ENCODE measurements at places on chromosomes 7 and 10.
A peak's percentile ranks its signal among the peaks of the same experiment; 100 is the strongest.

GRCh38 chr10:74432841-74433594 is 282.0 kb downstream of the ADK start:
- DNase-seq = peak; percentile 14

GRCh38 chr7:35261041-35261440 is 7.1 kb upstream of the TBX20 start:
- no peak for DNase-seq

- no peak for DNase-seq
Measured at GRCh38 chr10:130159192-130159794, 23.1 kb downstream of the GLRX3 start.

GRCh38 chr7:31883761-31884164 is 186.4 kb downstream of the PDE1C start:
- no peak for DNase-seq

DNA sequence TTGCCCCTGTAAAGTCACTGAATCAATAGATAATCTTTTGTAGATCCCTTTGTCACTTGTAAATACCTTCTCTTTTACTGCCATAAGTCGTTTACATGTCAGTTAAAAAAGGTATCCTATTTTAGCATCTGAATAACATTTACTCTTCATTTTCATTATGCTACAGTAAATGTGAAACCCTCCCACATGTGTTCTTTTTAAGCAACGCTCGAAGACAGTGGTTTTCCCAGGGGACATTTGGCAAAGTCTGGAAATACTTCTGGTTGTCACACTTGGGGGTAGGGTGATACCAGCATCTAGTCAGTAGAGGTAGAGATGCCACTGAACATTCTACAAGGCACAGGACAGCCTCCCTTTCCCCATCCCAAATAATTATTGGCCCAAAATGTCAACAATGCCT is 23.7 kb downstream of the ATAD1 start:
- peak; percentile 64 for DNase-seq

DNA sequence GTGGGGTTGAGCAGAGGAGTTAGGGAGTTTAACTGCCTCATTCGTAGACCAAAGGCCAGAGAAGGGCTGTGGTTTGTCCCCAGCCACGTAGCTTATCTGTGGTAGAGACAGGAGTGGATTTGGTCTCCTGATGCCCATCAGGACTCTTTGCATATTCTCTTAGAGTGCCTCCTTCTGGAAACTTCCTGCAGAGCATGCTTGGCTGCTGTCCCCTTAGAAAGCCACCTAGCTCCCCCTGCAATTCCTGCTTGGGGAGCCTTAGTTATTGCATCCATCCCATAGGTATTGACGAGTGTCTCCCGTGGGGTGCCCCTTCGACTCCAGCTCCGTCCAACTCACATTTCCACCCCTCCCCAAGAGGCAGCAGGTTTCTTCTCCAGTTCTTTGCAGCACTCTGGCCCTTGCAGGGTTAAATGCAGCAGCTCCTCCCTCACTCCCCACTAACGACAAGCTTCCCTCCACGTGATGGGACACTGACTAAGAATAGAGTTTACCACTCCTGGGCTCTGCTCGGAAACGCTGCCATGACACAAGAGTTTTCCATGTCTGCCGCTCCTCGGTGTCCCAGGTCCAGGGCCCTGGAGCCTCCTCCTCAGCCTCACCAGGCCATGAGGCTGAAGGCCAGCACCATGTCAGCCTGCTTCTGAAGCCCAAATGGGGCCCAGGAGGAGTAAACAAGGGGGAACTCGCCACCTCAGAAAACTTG is 147.8 kb upstream of the UNC5B start:
- DNase-seq = no peak

DNA sequence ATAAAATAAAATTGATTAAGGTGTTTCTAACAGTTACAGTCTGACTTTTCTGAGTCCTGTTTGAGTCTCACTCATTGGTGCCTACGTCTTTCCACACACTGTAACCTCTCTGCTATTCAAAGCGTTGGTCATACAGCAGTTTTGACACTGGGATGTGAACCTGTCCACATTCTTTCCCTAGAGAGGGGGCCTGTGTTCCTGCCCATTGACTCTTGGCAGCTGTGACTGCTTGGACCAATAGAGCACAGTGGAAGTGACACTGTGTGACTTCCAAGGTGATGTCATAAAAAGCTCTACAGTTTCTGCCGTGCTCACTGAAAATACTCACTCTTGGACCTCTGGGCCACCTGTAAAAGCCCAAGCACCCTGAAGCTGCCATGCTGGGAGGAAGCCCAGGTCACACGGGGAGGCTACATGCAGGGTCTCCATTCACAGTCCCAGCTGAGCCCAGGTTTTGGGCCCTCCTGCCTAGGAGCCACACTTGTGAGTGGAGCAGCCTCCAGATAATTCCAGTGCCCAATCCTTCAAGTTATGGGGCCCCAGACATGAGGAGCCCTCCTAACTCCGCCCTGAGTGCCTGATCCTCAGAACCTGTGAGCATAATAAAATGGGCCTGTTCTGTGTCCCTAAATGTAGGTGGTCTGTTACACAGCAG is 704 bp upstream of the ANTXRL start:
- no peak for DNase-seq

GRCh38 chr7:157479326-157479725 is 142.5 kb downstream of the DNAJB6 start:
- DNase-seq = no peak

DNA sequence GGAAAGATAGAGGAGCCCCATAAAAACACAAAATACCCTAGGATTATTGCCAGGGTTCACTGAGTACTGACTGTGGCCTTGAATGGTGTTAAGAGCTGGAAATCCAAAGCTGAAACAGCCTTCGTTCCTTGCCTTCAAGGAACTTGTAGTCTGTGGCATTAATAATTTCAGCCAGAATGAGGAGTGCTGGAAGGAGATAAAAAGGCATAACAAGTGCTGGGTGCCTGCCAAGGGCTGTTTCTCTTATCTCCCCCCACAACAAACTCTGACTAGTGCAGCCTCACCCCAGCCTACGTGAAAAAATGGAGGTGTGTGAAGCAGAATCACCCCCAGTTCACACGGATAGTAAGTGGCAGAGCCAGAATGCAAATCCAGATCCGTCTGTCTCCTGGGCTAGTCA is 199.1 kb upstream of the LYZL2 start:
- DNase-seq = no peak

- no peak for DNase-seq
Measured at GRCh38 chr7:132349075-132349474, 227.2 kb downstream of the PLXNA4 start.

DNA sequence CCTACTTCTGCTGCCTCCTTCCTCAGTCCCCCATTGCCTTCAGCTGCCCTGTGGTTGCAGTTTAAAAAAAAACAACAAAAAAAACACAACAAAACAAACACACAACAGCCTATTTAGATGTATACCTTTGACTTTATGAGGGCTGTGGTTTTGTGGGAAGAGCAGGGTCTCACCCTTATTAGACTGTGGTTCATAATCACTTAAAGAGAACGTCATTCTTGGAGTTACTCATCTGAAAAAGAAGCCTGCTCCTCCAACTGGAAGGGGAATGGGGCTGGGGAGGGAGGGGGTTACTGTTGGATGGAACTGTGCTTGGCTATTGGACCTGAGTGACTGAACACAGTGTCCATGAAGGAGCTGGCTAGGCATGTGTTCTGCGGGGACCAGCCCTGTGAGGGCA is 48.1 kb downstream of the SDK1 start:
- DNase-seq = no peak

DNA sequence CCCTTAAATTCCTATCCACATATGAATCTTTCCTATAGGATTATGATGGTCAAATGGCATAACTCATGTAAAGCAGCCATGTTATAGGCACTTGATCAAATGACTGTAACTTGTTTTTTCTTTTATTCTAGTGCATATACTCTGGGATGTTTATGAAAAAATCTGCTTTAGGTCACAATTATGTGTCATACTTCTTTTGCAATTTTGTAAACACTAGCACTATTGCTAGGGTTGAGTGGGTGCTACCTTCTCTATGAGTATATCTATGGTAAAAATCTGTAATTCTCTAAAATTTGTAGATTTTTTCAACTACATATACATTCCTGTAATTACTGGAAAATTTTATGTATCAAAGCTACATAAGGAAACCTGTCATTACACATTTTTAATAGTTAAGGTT is 50.0 kb downstream of the HGF start:
- no peak for DNase-seq

- no peak for DNase-seq
Measured at GRCh38 chr10:16603308-16603707, 81.6 kb upstream of the C1QL3 start.

GRCh38 chr7:24466168-24466768 is 107.0 kb upstream of the PALS2 start:
- no peak for DNase-seq

GRCh38 chr10:31148951-31149350 is 117.3 kb upstream of the ZNF438 start:
- no peak for DNase-seq

DNA sequence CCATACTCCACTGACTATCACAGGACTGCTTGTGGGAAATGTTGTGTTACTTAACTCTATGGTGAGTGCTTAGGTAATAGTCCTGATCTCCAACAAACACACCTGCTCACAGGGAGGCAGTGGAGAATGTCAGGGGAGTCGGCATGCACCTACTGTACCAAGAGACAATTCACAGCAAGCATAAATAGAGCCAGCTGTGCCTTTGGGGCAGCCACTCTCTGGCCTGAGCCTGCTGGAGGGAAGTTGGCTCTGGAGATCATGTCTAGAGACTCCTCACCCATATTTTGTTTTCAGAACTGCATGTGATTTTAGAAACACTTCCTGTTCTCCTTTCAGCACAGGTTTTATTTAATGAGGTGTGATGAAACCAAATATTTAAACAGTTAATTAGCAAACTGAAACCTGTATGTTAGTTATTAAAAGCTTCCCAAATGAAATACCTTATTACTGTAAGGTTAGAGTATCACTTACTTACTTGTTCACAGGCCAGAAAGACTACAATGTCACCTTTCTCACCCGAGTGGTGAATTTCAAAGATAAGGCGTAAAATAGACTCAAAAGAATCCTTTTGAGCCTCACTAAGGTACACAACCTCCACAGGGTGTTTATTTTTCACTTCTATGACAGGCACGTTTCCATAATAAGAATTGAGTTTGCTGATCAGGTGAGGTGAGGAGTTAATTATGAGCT is 21.8 kb downstream of the DHX32 start:
- DNase-seq = no peak

GRCh38 chr7:108027239-108027638 is 24.3 kb upstream of the LAMB1 start:
- DNase-seq = no peak

- no peak for DNase-seq
Measured at GRCh38 chr10:106652279-106652678, 512.2 kb downstream of the SORCS1 start.

- DNase-seq = no peak
Measured at GRCh38 chr10:119235356-119235755, 28.0 kb downstream of the GRK5 start.

- no peak for DNase-seq
Measured at GRCh38 chr10:47383261-47384147, 589 bp downstream of the ZNF488 start.

DNA sequence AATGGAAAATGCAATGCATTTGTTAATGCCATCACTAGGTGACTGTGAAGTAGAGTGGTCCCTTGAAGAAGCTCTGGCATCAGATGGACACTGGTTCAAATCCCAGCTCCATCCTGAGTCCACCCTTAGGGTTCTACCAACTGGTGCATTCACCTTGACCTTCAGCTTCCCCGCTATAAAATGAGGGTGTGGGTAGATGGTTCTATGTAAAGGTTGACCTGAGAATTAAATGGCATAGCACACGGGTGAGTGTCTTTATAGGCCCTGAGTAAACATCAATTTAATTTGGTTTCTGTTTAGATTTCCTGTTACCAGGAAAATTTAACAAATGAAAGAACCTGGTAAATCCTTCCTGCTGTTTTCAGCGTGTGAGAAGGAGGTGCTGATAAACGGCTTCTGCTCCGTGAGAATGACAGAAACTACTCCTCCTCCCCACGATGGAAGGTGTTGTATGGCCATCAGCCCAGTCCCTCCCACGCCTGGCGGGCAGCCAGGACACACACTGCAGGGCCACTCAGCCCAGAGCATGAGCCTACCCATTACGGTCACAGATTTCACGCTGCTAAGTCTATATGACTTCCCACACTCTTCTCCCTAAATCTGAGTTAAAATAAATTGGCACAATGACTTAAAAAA is 210.1 kb downstream of the TNS3 start:
- peak; percentile 82 for DNase-seq

GRCh38 chr7:122983261-122983660 is 12.2 kb downstream of the TAS2R16 start:
- no peak for DNase-seq

GRCh38 chr10:70715853-70716795 is 43.8 kb downstream of the ADAMTS14 start:
- DNase-seq = no peak

- no peak for DNase-seq
Measured at GRCh38 chr10:103295374-103296015, 18.6 kb downstream of the INA start.

DNA sequence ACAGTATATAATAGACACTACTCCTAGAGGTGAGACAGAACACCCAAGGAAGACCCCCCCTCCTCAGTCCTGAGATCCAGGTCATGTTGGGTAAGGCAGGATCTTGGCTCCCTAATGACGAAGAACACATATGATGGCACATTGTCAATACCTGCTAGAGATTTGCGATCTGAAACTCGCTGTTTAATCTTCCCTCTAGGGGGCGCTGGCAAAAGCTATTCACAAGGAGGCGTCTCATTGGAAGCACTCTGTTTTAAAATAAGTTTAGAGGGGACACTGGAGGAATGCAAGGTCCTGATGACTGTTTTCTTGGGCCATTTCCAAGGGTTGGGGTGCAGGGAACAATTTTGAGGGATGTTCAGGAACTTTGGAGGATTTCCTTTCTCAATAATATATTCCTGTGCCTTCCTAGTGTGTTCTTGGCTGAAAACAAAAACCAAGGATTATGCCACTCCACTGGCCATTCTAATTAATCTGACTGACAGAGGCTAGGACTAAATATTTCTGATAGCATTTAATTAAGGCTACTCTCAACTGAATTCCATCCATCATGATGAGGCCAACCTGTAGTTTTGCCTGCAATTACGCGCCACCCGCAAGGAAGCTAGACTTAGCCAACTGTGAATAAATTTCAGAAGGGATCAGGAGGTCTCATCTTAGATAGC is 1013.8 kb upstream of the MBL2 start:
- DNase-seq = peak; percentile 57

- DNase-seq = no peak
Measured at GRCh38 chr10:6148908-6149307, 53.8 kb upstream of the PFKFB3 start.

GRCh38 chr7:94289071-94289470 is 105.6 kb upstream of the COL1A2 start:
- peak; percentile 76 for DNase-seq

DNA sequence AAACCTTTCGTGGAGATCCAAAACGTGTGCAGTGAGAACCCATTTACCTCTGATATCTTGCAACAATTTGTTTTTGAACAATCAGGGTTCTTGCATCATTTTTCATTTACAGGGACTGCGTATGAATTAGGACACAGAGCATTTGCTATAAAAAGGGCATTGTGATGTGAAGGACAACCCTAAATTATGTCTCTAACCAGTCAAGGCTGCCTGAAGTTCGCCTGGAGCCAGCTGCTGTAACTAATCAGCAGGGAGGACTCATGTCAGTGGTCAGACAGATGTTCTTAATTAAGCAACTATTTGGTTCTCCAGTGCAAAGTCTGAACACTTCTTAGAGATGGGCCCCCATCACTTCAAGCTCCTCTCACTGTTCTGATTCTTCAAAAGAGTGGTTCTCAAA is 674.8 kb downstream of the KCNMA1 start:
- no peak for DNase-seq

All from HAP-1 (cell line).